Activated CD4-positive, alpha-beta T cell treated with anti-CD3 and anti-CD28 coated beads, Interleukin-2, amount 50 U/mL, for 24 hours (primary cell): ENCODE measurements at places on chromosomes 3 and 15.
A peak's percentile ranks its signal among the peaks of the same experiment; 100 is the strongest.

- peak; percentile 7 for DNase-seq
Observed at GRCh38 chr3:129892857-129893580, 492 bp downstream of the TMCC1 start.

GRCh38 chr3:57805674-57806073 lies 49.6 kb downstream of the SLMAP start:
- DNase-seq, result peak; percentile 16

GRCh38 chr15:90249203-90249863 lies at the start of gene TTLL13:
Gene TTLL13 (plus strand): TSS chr15:90249556. CDS start chr15:90250631, 1,075 bp downstream.
- peak; percentile 46 for DNase-seq

DNA sequence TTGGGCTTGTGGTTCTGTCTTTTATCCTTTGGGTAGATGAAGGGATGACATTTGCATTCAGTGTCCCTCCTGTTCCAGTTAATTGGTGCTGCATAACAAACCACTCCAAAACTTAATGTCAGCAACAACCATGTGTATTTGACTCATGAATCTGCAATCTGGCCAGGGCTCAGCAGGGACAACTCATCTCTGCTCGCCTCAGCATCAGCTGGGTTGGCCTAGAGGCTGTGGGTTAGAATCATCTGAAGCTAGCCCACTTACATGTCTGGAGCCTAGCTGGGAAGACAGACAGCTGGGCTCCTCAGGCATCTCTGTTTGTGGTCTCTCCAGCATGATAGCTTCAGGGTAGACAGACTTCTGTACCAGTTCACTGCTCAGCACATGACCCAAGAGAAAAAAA lies 92.0 kb downstream of the TMEM108 start:
- no peak for DNase-seq

DNA sequence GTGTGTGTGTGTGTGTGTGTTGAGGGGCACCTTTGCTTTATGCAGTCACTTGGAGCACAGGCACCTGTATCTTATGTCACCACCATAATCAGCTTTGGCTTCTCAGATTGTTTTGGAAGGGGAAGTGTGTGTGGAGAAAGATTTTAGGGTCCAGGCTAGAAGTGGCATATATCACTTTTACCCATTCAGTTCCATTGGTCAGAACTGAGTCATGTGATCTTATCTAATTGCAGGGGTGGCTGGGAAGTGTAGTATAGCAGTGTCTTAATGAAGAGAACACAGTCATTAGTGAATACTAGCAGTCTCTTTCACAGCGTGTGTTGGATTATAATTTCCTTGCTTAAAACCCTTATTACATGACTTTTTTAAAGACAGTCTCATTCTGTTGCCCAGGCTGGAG lies 20.6 kb downstream of the NCK1 start:
- no peak for DNase-seq

- no peak for DNase-seq
Observed at GRCh38 chr3:158489181-158489580, 81.8 kb upstream of the MLF1 start.

DNA sequence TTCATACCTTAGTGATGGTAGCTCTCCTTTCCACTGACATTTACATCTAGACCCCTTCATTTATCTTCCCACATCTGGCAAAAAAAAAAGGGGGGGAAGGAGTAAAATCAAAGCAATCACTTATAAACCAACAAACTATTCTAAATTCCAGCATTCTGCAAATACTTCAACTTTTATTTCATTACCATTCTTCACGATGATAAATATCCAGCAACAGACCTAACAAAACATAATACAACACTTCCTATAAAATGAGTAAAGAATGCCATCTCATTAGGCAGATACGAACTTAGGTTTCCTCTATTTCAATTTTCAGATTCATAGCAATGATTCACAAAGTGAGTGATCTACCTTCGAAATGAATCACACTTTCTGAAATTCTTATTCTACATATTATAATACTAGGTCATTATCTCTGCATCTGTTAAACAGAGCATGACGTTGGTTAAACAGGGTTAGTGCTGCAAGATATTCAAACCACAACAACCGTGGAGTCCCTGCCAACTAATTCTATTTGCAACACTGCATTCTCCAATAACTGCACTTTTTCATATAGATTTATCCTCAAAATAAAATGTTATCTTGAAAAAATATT lies at the start of gene LRRFIP2:
TSS of gene LRRFIP2 (minus strand) at position 51 of the 595 bp plus-strand sequence. CDS start 25,599 bp downstream, outside the sequence.
- DNase-seq, result peak; percentile 37

DNA sequence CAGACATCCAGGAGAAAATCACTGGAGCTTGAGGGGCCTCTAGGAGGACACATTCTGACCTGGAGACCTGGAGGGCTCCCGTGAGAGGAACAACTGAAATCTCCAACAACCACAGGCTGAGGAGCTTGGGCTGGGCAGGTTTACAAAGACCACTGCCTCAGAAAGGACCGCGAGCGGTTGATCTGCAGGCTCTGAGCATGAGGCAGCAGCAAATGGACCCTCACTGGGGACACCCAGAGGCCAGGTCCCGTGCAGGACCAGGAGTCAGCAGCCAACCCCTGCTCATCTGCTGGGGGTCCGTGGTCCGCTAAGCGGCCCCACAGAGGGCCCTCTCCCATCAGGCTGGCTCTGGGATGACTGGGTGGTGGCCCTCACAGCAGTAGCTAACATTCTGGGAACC lies 10.5 kb upstream of the EPHB3 start:
- DNase-seq, result no peak

DNA sequence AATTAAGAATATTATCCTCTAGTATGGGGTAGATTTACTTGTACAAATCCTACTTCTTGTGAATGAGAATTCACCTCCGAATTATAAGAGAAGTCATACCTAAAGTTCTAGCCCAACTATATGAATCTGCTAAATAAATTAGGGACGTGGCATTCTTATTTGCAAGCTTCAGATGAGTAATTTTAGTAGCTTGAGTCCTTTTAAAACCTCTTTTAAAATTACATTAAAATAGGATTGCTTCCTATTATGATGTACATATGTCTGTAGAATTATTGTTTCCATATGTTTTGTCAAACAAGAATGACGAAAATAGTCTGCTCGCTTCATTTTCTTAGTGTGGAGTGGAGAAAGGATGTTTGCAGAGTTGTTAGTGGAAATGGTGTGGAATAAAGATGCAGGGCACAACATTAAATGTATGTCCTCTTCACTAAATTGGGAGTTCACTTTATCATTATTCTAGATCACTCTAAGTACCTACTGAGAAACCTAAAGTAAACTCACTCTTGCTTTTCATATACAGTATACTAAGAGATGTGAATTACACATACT lies 59.4 kb downstream of the CMSS1 start:
- DNase-seq, result no peak

DNA sequence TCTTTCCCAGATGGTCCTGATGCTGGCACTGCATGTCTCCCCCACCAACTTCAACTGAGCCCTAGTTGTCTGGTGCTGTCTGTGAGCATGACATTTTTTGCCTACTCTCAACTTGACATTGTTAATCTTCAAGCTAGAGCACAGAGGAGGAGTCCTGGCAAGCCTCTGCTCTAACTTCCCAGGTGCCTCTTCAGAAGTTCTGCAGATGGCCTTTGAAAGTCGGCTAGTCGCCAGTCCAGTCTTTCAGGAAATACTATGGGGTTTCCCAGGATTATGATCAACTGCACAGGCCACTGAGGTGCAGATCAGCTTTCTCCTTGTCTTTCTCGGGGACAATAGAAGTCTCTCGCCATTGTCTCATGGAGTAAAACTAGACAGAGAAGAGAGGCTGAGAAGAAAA lies 86.7 kb downstream of the ST8SIA2 start:
- no peak for DNase-seq

- no peak for DNase-seq
Observed at GRCh38 chr3:78140866-78141265, 1101.0 kb downstream of the ROBO2 start.

DNA sequence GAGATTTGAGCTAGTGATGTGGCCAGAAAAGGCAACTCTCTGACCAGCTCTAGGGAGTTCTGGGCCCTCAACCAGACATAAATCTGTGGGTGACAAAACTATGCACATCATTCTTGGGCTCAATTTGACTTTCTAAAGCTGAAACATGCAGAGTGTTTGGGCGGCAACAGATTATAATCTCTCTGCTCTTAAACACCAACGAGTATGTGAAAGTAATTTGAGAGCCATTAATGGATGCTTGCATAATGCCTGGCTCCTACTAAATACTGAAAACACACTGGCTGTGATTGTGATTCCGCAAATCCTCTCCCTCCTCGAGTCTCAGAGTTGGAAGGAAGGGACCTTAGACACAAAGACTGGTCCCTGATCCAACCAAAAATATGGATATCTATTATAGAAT lies 186.7 kb downstream of the UACA start:
- no peak for DNase-seq

- no peak for DNase-seq
Observed at GRCh38 chr3:186663361-186664118, 2.3 kb upstream of the HRG start.

DNA sequence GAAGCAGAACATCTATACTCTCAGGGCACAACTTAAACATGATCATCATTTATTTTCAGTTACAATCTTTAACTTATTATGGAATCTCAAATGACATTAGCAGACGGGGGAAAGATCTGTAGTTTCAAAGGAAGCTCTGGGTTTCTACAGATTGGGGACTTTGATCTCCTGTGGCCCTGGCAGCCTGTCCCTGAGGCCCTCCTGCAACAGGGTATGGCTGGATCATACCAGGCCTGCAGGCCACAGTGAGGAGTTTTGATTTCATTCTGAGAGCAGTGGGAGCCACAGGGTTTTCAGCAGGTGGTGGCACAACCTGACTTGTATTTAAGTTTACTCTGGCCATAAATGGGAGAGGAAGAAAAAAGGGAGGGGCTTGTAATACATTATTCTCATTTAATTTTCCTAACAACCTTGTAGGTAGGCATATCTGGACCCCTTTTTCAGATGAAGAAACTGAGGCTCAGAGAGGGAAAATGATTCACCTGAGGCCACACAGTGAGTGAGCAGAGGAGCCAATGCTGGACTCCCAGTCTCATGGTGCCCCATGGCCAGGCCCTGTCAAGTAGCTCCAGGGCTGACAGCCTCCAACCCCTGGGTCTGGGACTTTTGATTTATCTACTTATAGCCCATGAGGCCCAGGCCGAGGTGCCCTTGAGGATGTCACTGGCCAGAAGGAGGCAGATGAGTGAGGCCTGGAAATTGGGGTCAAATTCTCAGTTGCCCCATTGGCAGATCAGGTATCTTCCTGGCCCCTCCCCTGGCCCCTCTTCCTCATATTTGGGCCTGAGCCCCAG lies 71.0 kb downstream of the ATP2B2 start:
- no peak for DNase-seq

DNA sequence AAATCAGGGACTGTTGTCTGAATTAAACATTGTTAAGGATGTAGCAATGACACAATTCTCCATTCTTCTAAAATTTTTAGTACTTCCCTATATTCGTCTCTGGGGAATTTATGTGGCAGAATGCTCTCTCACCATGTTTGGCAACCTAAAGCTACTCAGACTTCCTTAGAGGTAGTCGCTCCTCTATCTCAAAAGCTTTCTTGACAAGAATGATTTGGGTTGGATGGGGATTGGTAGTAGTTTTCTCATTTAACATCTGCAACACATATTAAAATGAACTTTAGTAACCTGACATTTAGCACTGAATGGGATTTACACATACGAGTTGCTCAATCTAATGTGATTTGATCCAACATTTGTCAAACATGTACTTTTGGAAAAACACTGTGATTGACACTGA lies 233.3 kb downstream of the RBMS3 start:
- DNase-seq, result no peak

- peak; percentile 27 for DNase-seq
Observed at GRCh38 chr15:43828061-43828657, 1.4 kb downstream of the WDR76 start.

GRCh38 chr15:101316529-101316928 lies 21.5 kb upstream of the SNRPA1 start:
- no peak for DNase-seq

DNA sequence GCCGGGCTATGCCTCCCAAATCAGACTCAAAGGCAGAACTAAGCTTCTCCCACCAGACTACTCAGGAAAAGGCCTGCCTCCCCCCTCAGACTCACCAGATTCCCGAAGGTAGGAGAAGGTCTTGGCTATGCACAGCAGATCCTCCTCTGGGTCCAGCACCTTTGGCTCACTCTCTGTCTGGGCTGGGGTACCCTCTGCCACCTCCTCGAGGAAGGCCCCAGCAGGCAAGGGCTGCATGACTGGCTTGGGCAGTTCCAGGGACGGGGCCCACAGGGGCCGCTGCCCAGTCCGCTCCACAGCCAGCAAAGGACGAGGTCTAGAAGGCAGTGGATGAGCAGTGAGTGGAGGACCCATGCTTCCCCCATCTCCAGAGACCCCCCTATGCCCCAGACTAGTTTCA lies 3.3 kb downstream of the CISH start:
- DNase-seq, result no peak

DNA sequence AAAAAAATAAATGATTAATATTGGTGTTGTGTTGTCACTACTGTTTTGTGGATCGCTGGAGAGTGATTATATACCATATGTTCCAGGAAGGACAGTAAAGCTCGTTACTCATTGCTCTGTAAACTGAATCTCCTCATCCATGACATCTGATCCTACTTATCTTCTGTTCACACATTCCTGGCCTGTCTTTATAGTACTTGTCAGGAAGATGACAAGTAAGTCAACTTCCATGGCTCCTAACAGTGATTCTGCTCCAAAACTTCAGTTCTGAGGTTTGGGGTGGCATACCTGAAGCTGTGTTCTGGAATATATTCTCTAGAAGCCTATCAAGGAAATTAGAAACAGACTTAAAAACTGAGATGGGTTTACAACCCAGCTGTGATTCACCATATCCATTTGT lies 288.9 kb downstream of the ZBBX start:
- no peak for DNase-seq

DNA sequence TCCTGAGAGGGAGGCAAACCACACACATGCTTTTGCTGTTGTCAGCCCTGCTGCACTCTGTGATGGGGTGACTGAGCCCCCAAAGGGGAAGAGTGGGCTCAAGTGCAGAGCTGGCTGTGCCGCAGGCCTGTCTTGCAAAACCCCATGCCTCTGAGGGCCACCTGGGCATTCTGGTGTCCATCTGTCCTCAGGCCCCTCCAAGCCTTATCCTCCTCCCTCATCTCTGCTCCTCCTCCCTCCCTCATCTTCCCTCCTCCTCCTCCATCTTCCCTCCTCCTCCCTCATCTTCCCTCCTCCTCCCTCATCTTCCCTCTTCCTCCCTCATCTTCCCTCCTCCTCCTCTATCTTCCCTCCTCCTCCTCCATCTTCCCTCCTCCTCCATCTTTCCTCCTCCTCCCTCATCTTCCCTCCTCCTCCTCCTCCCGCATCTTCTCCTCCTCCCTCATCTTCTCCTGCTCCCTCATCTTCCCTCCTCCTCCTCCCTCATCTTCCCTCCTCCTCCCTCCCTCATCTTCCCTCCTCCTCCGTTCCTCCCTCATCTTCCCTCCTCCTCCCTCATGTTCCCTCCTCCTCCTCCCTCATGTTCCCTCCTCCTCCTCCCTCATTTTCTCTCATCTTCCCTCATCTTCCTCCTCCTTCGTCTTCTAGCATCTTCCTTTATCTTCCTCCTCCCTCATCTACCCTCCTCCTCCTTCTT lies 40.6 kb downstream of the CHDH start:
- no peak for DNase-seq

GRCh38 chr3:55558316-55558715 lies 71.2 kb upstream of the WNT5A start:
- no peak for DNase-seq
